ENCODE measurements at places on chromosomes 1 and 21.

GRCh38 chr1:150995460-150995859, 11.2 kb downstream of the MINDY1 start:
- no peak for DNase-seq

GRCh38 chr1:57063406-57064125, 97.8 kb upstream of the C8B start:
- DNase-seq = peak; percentile 72

DNA sequence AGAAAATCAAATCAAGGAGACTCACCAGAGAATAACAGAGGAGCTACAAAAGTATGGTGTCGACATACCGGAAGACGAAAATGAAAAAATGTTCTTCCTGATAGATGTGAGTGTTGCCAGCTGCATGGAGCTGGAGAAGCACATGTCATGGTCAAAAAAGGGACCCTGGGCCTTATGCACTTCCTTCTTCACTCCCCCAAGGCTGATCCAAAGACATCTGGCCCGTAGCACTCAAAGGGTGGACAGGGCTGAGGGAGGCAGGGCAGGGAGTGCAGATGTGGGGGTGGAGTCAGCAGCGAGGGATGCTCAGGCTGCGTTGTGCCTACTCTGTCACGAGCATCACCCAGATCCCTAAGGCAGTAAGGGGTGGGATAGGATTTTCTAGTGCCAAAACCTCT, 19.4 kb downstream of the MX1 start:
- DNase-seq = no peak

GRCh38 chr1:228782662-228783417, 47.6 kb downstream of the RHOU start:
- DNase-seq = peak; percentile 71

GRCh38 chr1:234357831-234358230, 15.4 kb upstream of the COA6 start:
- no peak for DNase-seq

DNA sequence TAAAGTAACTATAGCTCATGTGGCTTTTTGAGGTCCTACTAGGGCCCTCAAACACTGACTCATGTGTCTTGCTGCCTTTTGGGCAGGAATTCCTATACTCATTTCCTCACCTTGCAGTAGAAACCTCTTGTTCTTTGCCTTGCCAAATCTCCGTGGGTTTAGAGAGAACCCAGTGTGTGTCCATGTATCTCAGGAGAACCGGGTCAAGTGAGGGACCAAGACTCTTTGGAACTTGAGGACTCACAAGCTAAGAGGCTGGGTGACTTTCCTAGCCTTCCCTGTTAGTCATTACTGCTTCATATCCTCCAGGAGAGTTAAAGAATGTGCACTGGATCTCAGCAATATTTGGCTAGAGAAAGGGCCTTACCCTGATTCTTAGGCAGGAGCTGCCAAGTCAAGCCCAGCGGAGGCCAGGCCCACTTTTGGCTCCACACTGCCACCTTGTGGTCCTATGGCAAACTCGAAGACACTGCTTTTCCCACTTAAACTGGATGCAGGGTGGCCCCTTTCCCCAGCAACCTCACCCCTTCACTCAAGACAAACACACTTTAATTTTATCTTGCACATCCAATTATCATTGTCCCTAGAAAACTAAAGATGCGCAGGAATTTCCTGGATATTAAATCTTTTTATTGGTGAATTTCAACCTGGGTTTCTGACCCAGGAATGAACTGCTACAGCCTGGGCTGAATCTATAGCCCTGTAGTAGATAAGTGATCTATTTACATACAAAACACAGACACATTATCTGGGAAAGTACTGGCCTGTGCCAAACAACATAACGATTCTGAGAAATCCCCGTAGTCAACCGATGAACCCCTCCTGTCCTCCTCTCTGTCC, 10.6 kb downstream of the AVPR1B start:
- DNase-seq = peak; percentile 81

GRCh38 chr1:6582370-6582769, 2.6 kb downstream of the ZBTB48 start:
- DNase-seq = no peak

- DNase-seq = peak; percentile 12
Measured at GRCh38 chr1:117368116-117369108, 1.2 kb downstream of the MAN1A2 start.

DNA sequence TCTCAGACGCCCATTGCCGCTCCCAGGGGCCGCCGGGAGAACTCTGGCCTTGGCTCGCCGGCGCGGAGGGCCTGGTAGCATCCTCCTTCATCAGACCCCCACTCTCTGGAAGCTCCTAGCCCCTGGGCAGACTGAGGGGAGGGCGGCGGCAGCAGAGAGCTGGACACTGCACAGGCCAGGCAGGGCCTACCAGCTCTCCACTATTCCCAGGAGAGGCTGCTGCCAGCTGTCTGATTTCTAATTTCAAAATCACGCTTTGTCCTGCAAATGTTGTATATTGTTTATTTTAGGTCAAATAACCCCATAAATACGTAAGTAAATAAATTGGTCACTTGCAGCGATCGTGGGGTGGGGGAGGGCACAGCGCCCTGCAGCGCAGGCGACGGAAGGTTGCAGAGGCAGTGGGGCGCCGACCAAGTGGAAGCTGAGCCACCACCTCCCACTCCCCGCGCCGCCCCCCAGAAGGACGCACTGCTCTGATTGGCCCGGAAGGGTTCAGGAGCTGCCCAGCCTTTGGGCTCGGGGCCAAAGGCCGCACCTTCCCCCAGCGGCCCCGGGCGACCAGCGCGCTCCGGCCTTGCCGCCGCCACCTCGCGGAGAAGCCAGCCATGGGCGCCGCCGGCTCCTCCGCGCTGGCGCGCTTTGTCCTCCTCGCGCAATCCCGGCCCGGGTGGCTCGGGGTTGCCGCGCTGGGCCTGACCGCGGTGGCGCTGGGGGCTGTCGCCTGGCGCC, at the start of gene MTARC1:
Gene MTARC1, plus strand, starts transcription at position 577 of the 732 bp plus-strand sequence. Its CDS starts 32 bp downstream, at position 609.
- peak; percentile 45 for DNase-seq

GRCh38 chr21:34270411-34270810, 93.4 kb upstream of the KCNE2 start:
- no peak for DNase-seq

GRCh38 chr1:28369371-28370238, at the start of gene PHACTR4:
Gene PHACTR4, plus strand, starts transcription at chr1:28369740. Its CDS starts 37,708 bp downstream, at chr1:28407448.
- peak; percentile 93 for DNase-seq

DNA sequence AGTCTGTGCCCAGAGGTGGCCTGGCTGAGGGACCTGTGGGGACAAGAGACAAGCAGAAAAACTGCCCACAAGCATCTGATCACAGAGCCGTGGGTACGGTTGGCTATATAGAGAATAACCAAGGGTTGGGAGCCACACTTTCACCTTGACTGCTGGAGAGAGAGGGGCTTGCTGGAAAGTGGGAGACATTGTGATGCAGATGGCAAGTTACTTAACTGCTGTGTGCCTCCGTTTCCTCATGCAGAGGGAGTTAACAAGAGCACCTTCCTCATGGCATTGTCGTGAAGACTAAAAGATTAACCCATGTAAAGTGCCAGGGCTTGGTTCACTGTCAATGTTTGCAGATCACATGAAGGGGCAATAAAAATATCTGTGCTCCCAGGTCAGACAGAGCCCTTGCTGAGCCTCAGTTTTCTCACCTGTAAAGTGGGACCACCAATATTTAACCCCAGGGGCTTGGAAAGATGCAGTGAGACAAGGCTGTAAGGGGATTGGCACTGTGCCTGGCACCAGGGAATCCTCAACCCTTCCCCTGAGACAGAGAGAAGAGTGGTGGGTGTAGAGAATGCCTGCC, 52.8 kb downstream of the SDC3 start:
- no peak for DNase-seq

- no peak for DNase-seq
Measured at GRCh38 chr1:35745124-35745730, 24.6 kb downstream of the CLSPN start.

DNA sequence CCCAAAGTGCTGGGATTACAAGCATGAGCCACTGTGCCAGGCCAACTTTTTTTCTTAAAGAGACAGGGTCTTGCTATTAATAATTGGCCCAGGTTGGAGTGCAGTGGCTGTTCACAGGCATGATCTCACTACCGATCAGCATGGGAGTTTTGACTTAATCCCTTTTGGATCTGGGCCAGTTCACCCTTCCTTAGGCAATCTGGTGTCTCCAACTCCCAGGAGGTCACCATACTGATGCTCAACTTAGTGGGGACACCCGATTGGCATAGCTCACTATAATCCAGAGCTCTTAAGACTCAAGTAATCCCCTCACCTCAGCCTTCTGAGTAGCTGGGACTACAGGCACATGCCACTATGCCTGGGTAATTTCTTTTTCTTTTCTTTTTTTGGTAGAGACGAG, 64.2 kb upstream of the SCYL3 start:
- DNase-seq = no peak

DNA sequence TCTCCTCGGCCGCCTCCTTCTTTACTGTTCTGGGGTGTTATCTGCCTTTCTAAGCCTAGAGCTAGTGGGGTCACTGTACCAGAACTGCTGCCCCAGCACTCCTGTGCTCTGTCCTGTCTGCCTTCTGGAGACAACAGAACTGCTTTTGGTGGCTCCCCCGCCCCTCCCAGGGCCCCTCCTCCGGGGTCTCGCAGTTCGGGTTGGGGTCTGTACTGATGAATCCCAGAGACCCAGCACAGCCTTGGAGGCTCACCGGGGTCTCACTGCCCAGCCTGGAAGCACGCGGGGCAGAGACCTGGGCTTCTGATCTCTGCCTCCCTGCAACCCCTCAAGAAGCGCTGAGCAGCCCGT, 3.2 kb upstream of the PLEKHA6 start:
- DNase-seq = no peak

DNA sequence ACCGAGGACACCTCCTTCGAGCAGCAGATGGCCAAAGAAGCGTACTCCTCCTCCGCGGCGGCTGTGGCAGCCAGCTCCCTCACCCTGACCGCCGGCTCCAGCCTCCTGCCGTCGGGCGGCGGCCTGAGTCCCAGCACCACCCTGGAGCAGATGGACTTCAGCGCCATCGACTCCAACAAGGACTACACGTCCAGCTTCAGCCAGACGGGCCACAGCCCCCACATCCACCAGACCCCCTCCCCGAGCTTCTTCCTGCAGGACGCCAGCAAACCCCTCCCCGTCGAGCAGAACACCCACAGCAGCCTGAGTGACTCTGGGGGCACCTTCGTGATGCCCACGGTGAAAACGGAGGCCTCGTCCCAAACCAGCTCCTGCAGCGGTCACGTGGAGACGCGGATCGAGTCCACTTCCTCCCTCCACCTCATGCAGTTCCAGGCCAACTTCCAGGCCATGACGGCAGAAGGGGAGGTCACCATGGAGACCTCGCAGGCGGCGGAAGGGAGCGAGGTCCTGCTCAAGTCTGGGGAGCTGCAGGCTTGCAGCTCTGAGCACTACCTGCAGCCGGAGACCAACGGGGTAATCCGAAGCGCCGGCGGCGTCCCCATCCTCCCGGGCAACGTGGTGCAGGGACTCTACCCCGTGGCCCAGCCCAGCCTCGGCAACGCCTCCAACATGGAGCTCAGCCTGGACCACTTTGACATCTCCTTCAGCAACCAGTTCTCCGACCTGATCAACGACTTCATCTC, 106.8 kb upstream of the VAMP3 start:
- DNase-seq = no peak
